NCI-H1436 treated with DMSO at 0.1 percent for 48 hours (cell line): ENCODE measurements at places on chromosomes 3 and 15.

- no peak for DNase-seq
These were observed 318.5 kb upstream of the SLCO3A1 start for GRCh38 chr15:91534976-91535375.

- no peak for DNase-seq
These were observed 93.6 kb upstream of the NEO1 start for GRCh38 chr15:72958634-72959033.

GRCh38 chr3:197482001-197482400 lies 73.8 kb downstream of the BDH1 start:
- DNase-seq: no peak

- no peak for DNase-seq
These were observed 190.7 kb upstream of the CD96 start for GRCh38 chr3:111351334-111351733.

- no peak for DNase-seq
These were observed 28.9 kb upstream of the DRD3 start for GRCh38 chr3:114207768-114208167.

- no peak for DNase-seq
These were observed 255.1 kb upstream of the CMC1 start for GRCh38 chr3:27986234-27986879.

- no peak for DNase-seq
These were observed 55.4 kb upstream of the ARHGEF3 start for GRCh38 chr3:56857178-56857577.

- no peak for DNase-seq
These were observed 75.3 kb upstream of the BOC start for GRCh38 chr3:113136071-113136470.

- DNase-seq: no peak
These were observed 56.8 kb downstream of the SMAD6 start for GRCh38 chr15:66758844-66759243.

- no peak for DNase-seq
These were observed 206.5 kb downstream of the MFSD1 start for GRCh38 chr3:159008401-159008800.

GRCh38 chr3:47291158-47291753 lies 8.5 kb downstream of the KLHL18 start:
- no peak for DNase-seq

GRCh38 chr3:64247991-64248646 lies 22.9 kb upstream of the PRICKLE2 start:
- DNase-seq: no peak
